ENCODE measurements at places on chromosomes 3 and 15. TPM values are rescaled to one million over a fixed set of nuclear protein-coding genes. Genes with fewer than 3 reads are reported as not detected.

PIAS1 gene
- polyA plus RNA-seq = 120 TPM

GRCh38 chr3:30749230-30749629 lies 142.8 kb downstream of the TGFBR2 start:
- DNase-seq = no peak
- peaks cover 14% of the 10 kb centered on the region for H3K4me1 ChIP-seq
- H3K4me3 ChIP-seq = no peak overlapping the region

- H3K4me1 ChIP-seq = no peaks in the 10 kb centered on the region
- no peak overlapping the region for H3K27ac ChIP-seq
- no peak overlapping the region for H3K4me3 ChIP-seq
- no peak for DNase-seq
- H3K27me3 ChIP-seq = peaks cover 3% of the 10 kb centered on the region
These were observed 47.2 kb upstream of the KY start for GRCh38 chr3:134697830-134698689.

GRCh38 chr3:30711151-30711550 lies 104.8 kb downstream of the TGFBR2 start:
- no peak overlapping the region for H3K4me3 ChIP-seq
- H3K4me1 ChIP-seq = peaks cover 38% of the 10 kb centered on the region
- no peaks in the 10 kb centered on the region for H3K27me3 ChIP-seq
- no peak for DNase-seq
- H3K36me3 ChIP-seq = peaks cover 5% of the 10 kb centered on the region

DNA sequence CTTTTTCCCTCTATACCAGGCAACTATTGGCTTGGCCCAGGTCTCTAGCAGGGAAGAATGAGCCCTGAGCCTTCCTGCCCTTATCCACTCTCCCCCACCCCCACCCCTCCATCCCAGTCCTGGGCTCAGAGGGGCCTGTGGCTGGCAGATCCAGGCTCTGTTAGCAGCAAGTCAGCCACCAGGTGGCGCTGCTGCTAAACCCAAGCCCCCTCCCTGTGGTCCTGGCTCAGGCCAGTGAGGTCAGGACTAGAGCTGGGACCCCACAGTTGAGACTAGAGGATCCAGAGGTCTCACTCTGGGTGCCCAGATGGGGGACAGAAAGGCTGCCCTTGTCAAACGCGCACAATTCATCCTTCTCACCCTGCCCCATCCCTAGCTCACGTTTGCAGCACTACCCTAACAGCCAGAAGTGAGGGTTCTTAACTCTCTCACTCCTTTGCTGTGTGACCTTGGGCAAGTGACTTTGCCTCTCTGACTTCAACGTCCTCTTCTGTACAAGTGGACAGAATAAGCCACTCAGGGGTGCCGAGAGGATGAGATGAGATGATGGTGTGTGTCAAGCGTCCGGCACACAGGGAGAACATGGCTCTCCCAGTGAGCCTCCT lies 46.8 kb upstream of the SLC6A1 start:
- no peak overlapping the region for H3K27ac ChIP-seq
- no peak overlapping the region for H3K4me3 ChIP-seq
- H3K27me3 ChIP-seq = peaks cover 4% of the 10 kb centered on the region
- no peaks in the 10 kb centered on the region for H3K36me3 ChIP-seq

GRCh38 chr3:29153811-29154210 lies 127.1 kb upstream of the RBMS3 start:
- H3K27ac ChIP-seq = no peak overlapping the region
- H3K27me3 ChIP-seq = peaks cover 2% of the 10 kb centered on the region
- H3K36me3 ChIP-seq = no peaks in the 10 kb centered on the region
- H3K4me3 ChIP-seq = no peak overlapping the region
- H3K4me1 ChIP-seq = peaks cover 9% of the 10 kb centered on the region

FMN1 gene
- 0.42 TPM for polyA plus RNA-seq

GRCh38 chr15:56967336-56967735 lies 48.9 kb downstream of the TCF12 start:
- peaks cover 29% of the 10 kb centered on the region for H3K4me1 ChIP-seq
- H3K36me3 ChIP-seq = no peaks in the 10 kb centered on the region
- H3K4me3 ChIP-seq = no peak overlapping the region
- H3K27ac ChIP-seq = peak overlapping the region; percentile 16
- DNase-seq = no peak

DNA sequence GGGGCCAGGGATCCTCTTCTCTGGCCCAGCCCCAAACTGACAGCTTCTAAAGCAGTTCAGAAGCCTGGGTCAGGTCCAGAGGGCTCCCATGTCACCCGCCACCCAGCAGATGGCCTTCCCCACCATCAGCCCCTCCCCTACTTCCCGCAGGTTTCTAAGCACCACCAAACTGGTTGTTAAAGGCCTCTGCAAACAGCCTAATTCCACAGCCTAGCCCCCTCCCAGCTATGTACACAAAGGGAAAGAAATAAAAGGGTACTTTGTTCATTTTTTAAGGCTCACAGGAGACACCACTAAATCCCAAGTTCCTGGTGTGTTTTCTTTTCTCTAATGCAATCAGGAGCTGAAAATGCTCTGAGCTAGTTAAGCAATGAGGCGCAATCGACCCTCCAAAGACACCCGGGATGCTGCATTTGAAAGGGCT lies 30.6 kb downstream of the PLCH1 start:
- no peaks in the 10 kb centered on the region for H3K4me1 ChIP-seq
- H3K27ac ChIP-seq = peak overlapping the region; percentile 27
- no peaks in the 10 kb centered on the region for H3K27me3 ChIP-seq
- no peak overlapping the region for H3K4me3 ChIP-seq

CRTAP gene
- polyA plus RNA-seq = 36.0 TPM

All from naive thymus-derived CD8-positive, alpha-beta T cell (primary cell).